Inflammatory macrophage (primary cell): ENCODE measurements at places on chromosomes 1 and 21.

GRCh38 chr1:182249201-182249676 is 142.4 kb downstream of the GLUL start:
- DNase-seq: no peak

- peak; percentile 1 for DNase-seq
These were observed 28.2 kb upstream of the ANKRD13C start for GRCh38 chr1:70382682-70383081.

GRCh38 chr1:60637651-60638050 is 444.7 kb upstream of the NFIA start:
- DNase-seq: no peak

DNA sequence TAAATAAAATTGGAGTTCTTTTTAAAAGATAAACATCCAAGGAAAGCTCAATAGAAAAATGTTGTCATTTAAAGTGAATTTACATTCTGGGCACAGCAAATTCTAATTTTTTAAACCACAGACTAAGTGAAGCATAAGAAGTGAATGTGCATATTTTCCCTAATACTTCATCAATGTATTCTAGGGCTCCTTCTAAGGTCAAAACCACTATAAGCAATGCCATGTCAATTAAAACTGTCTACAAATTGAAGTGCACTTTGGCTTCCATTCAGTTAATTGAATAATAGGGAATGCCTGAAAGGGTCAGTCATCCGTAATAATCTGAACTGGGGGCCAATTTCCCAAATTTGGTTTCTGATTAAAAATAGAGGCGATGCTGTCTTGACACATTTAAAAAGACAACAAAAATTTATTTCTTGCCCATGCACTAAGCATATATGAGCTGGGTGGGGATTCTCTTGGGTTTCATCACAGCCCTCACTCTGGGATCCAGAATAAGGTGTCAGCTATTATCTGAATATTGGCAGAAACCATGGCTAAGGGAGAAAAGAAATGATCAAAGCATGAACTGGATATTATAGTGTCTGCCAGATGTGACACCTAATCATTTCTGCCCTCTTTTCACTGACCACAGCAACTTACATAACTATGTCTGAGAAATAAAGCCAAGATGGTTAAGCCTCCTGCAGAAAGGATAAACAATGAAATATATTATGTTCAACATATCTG is 660.6 kb upstream of the B3GALT2 start:
- DNase-seq: no peak

- peak; percentile 39 for DNase-seq
These were observed 116.9 kb upstream of the KCNK1 start for GRCh38 chr1:233496993-233497392.

GRCh38 chr1:212699625-212700222 is at the start of gene BATF3:
Gene BATF3 (minus strand): TSS chr1:212699840. CDS start chr1:212699762, 78 bp downstream.
- peak; percentile 66 for DNase-seq

GRCh38 chr1:18486195-18486594 is 5.5 kb downstream of the KLHDC7A start:
- no peak for DNase-seq

DNA sequence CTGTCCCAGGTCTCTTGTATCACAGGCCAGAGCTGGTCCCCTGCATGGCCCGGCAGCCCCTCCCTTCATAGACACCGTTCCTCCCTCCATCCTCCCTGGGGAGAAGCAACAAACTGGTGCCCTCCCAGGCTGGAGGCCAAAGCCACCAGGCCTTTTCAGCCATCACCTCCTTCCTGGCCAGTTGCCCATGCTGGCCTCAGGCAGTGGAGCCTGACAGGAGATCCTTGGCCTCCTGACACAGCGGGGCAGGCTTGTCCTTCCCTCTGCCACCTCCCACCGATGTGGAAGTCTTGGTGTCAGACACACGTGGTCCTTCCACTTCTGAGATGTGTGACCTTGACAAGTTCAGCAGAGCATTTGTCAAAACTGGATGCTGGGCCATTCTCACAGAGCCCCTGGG is 206.0 kb downstream of the HIVEP3 start:
- peak; percentile 60 for DNase-seq

GRCh38 chr1:248243204-248243603 is 12.0 kb downstream of the OR2M4 start:
- DNase-seq: peak; percentile 64

- peak; percentile 51 for DNase-seq
These were observed 354.0 kb upstream of the DUSP10 start for GRCh38 chr1:222095606-222096475.

GRCh38 chr1:194069168-194069830 is 882.9 kb upstream of the B3GALT2 start:
- peak; percentile 12 for DNase-seq

GRCh38 chr21:46116776-46117585 is 19.1 kb downstream of the COL6A2 start:
- DNase-seq: no peak
